Stimulated activated CD4-positive, alpha-beta T cell treated with anti-CD3 and anti-CD28 coated beads, Interleukin-12 subunit alpha, Interleukin-12 subunit beta, amount 100 ng/mL, for 24 hours (primary cell): ENCODE measurements at places on chromosomes 1 and 21.

- DNase-seq: no peak
Observed at GRCh38 chr1:1100296-1100695, 15.6 kb downstream of the C1orf159 start.

DNA sequence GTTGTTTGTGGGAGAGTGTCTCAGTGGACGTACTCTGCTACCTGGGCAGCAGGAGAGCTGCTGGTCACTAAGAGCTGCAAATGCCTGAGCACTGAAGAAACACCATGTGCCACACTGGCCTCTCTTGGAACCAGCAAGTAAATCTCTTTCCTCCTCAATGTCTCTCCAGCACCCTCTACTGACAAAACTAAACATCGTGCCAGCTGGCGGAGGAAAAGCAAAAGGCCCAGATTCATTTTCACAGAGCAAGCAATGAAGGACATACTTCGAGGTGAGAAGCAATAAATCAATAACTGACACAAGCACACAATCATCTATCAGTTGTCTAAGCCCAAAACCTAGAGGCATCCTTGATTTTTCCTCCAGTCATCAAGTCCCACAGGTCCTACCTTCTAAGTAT lies 78.1 kb downstream of the RERE start:
- DNase-seq: no peak

GRCh38 chr1:56578138-56578962 lies 1.0 kb downstream of the PLPP3 start:
- no peak for DNase-seq

GRCh38 chr1:159204161-159205141 lies at the start of gene ACKR1:
TSS of gene ACKR1 (plus strand) at chr1:159204875. CDS start at chr1:159204960, 85 bp downstream.
- no peak for DNase-seq

DNA sequence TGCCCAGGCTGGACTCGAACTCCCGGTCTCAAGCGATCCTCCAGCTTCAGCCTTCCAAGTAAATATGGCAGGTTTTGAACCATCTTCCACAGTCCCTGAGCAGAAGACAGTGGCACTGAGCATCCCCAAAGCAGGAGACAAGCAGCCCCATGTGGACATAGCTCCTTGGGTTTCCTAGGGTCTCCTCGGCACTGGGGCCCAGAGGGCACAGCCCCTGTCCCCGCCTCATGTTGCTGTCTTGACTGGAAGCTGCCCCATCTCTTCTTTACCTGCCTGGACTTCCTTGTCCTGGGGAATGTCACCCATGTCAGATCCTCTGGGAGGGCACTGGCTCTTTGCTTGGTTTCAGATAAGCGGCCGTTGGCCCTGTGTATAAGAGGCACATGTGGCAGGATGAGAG lies 263.7 kb upstream of the RAB4A start:
- DNase-seq: no peak

- no peak for DNase-seq
Observed at GRCh38 chr1:197725044-197725443, 50.2 kb downstream of the DENND1B start.

DNA sequence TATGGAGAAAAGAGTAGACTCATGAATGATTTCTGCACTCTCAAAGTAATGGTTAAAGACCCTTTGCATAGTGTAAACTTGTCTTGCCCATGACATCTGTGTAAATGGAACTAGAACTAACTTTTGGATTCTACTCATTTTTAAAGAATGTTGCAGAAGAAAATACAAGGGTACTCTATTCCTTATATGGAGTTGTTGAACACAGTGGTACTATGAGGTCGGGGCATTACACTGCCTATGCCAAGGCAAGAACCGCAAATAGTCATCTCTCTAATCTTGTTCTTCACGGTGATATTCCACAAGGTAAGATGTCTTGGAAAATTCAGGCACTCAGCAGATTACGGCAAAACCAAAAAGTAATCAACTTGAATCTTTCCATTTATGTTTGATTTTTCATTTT lies 19.8 kb downstream of the CCT8 start:
- DNase-seq: no peak

DNA sequence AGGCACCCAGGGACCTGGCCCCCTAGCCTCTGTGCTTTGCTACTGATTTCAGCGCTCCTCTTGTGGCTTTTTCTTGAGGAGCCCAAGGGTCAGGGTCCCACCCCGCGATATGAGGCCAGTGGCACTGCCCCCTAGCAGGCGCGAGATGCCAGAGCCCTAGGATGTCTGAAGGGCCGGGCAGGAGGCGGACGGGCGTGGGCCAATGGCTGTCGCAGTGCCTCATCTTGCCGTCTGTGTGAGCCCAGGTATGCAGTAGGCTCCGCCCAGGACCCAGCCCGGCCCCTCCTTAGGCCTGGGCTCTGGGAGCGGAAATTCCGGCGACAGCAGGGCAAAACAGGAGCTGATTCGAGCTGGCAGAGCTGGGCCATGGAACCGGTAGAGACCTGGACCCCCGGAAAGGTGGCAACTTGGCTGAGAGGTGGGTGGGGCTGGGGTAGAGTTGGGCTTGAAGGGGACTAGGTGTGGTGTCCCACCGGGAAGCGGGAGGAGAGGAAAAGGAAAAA lies at the start of gene CNKSR1:
Gene CNKSR1, plus strand, starts transcription at position 310 of the 503 bp plus-strand sequence. Its CDS starts 57 bp downstream, at position 367.
- no peak for DNase-seq
